Hindlimb muscle (tissue), 1 donor: ENCODE measurements at places on chromosomes 5 and 9.

- no peak for DNase-seq
These were observed 122.8 kb downstream of the CCDC192 start for GRCh38 chr5:127826011-127826410.

GRCh38 chr9:33211695-33212393 is 28.1 kb upstream of the SPINK4 start:
- DNase-seq: no peak

DNA sequence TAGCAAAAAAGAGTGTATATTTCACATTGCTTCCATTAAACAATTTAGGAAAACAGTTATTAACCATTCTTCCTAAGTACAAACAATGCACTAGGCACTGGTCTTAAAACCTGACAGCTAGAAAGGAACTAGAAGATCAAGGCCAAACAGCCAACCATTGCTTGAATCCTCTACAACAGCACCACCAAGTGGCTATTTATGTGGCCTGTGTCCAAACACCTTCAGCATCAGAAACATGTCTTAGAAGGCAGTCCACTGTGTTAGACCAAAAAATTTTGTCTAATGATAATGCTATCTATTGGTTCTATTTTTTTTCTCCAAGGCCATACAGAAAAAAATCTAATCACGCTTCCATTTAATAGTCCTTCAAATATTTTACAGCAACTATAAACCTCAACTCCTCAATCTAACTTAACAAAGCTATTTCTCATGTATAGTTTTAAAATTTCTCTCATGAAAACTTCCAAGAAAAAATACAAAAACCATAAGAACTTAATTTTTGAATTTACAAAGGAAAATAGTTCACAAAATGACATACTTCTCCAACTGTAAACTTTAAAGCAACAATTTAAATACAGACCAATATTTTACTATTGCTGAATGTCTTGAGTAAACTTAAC is 36.1 kb downstream of the CAAP1 start:
- DNase-seq: no peak

DNA sequence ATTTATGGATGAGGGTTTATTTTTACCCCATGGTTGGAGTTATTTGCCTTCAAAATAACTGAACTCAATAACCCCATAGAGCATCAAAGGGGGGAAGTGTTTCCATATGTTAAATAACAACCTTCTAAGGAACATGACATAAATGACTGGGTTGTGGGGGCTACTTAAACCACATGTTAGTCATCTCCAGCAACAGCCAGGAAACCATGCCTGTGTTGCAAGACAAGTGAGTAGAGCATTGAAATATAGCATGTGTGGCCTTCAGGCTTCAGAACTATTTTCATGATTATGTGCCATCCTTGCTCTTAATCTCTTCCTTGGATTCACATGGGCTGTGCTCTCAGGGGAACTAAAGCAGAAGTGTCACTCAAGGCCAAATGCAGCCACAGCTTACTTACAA is 431.2 kb downstream of the AGTPBP1 start:
- no peak for DNase-seq

GRCh38 chr9:21579247-21579671 is 97.1 kb upstream of the IFNE start:
- DNase-seq: no peak

DNA sequence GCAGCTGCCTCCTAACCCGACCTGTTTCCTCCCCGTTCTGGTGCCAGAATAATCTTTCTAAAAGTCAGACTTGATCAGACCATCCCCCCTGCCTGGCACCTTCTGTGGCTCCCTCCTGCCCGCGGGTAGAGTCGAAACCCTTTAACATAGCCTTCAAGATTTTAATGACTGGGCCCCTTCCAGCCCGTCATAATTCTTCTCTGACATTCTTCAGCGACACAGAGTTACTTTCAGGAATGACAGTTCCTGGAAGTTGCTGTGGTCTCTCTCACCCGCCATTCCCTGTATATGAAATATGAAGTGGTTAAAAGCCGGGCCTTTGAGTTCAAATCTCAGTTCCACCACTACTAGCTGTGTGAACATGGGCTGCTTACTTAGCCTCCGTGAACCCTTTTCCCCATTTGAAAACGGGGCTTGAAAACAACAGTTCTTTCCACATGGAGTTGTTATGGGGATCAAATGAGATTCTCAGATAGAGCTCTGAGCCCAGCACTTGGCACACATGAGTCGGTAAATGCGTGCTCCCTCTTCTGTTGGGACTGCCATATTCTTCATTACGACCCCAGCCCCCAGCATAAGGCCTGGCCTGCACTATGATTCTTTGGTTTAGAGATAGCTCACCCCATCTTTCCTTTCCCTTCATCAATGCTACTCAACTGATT is 737 bp downstream of the NANS start:
- DNase-seq: peak; percentile 21
